Foreskin keratinocyte (primary cell): ENCODE measurements at places on chromosomes 11 and 22. TPM values are rescaled to one million over a fixed set of nuclear protein-coding genes. Genes with fewer than 3 reads are reported as not detected.

The KLHL35 gene
- polyA plus RNA-seq, result 0.23 and 1.2 TPM in 2 replicates

The DCDC1 gene
- not detected in 2 replicates for polyA plus RNA-seq

The CNTN5 gene
- not detected in 2 replicates for polyA plus RNA-seq

The C11orf65 gene
- 0.59 and 0.71 TPM in 2 replicates for polyA plus RNA-seq

The CD44 gene
- 489 and 531 TPM in 2 replicates for polyA plus RNA-seq

The DMC1 gene
- polyA plus RNA-seq, result 1.8 and 1.9 TPM in 2 replicates

The C11orf42 gene
- not detected in 2 replicates for polyA plus RNA-seq

The MS4A15 gene
- not detected in 2 replicates for polyA plus RNA-seq

The UCP3 gene
- polyA plus RNA-seq, result 0.12 and 0.26 TPM in 2 replicates

The MYOD1 gene
- polyA plus RNA-seq, result not detected in 2 replicates

The C1QTNF4 gene
- 0.27 and 0.37 TPM in 2 replicates for polyA plus RNA-seq

The OR5P2 gene
- not detected in 2 replicates for polyA plus RNA-seq

The SAA1 gene
- polyA plus RNA-seq, result 10.3 and 39.1 TPM in 2 replicates

The SCN3B gene
- 0.01 TPM in 2 replicates for polyA plus RNA-seq

The SCARF2 gene
- 0.17 and 0.25 TPM in 2 replicates for polyA plus RNA-seq

The TMEM132A gene
- 73.2 and 93.9 TPM in 2 replicates for polyA plus RNA-seq

DNA sequence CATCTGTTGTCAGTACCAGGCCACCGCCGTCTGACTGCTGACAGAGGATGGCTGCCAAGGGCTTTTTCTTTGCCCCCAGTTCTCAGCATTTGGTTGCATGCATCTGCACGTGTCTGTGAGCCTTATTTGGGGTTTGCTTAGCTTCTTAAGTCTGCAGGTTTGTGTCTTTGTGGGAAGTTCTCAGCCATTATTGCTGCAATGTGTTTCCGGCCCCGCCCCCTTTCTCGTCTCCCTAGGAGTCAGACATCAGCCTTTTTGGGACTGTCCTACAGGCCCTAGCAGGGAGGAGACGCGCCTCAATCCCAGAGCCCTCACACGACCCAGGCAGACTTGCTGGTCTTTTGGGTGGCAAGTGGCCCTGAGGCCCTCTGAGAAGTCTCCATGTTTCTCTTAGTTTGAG is 8.0 kb downstream of the MOB2 start:
- DNase-seq, result no peak

GRCh38 chr11:18352581-18352980 is 30.2 kb downstream of the GTF2H1 start:
- DNase-seq, result peak; percentile 39

- DNase-seq, result no peak
Observed at GRCh38 chr22:43110444-43110926, at the start of gene BIK. BIK (plus strand) TSS chr22:43110750; CDS start chr22:43124023, 13,273 bp downstream.

GRCh38 chr22:28250036-28250695 is 331.1 kb upstream of the PITPNB start:
- no peak for DNase-seq

- no peak for DNase-seq
Observed at GRCh38 chr11:107669893-107670601, 41.8 kb downstream of the SLN start.

- DNase-seq, result peak; percentile 29
Observed at GRCh38 chr11:27886857-27887256, 186.6 kb upstream of the BDNF start.

DNA sequence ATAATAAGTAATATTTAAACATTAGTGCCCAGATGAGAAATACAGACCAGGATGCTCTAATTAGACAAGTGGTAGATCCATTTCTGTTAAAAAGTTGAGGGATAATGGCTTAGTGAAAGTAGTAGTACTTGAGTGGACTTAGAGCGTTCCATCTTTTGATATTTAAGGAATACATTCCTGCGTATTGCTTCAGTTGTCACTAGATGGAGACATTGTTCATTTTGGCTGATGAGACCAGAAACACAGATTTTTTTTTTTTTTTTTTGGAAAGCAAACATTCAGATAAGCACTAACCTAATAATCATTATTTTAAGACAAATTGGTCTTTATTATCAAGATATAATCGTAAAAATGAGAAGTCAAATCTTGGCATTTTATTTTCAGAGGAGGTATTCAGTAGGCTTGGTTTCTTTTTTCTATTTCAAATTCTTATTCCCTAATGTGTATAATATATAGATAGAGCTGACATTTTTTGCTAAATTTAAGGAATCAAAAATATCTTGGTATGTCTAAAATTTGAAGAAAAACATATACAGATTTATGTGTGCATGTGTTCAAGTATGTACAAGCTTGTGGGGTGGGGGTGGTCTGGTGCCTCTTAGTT is 92.9 kb downstream of the DYNC2H1 start:
- peak; percentile 9 for DNase-seq

- no peak for DNase-seq
Observed at GRCh38 chr11:120021391-120021953, 116.4 kb downstream of the TRIM29 start.

- DNase-seq, result no peak
Observed at GRCh38 chr22:45670981-45671782, 452 bp upstream of the ATXN10 start.

GRCh38 chr22:27850000-27850521 is 48.5 kb upstream of the MN1 start:
- DNase-seq, result no peak

GRCh38 chr11:116694815-116695590 is 77.8 kb downstream of the BUD13 start:
- no peak for DNase-seq

- no peak for DNase-seq
Observed at GRCh38 chr11:78857688-78858087, 283.0 kb upstream of the NARS2 start.

DNA sequence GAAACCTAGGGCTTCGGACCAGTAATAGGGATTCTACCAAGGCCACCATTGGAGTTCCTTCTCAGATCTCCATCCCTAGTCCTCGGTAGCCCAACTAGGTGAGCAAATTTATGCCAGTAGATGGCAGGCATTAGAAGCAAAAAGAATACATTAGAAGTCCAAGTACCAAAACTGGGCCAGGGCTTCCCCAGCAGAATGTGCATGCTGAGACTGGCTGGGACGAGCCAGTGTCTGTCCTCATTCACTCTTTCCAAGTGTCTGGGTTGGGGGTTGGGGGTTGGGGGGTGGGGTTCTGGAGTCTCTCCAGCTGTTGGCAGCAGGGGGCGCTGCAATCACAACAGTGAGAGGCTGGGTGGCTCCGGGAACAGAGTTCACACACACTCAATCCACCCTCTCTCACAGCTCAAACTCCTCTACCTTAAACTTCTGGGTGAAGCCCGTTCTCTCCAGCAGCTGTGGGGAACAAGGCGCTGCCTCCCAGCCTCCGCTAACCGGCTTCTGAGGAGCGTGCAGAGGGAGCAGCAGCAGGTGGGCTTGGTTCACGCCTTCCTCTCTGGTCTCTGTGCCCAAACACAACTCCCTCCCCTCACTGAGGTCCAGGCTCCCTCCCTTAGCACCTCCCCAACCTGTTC is 57.5 kb downstream of the BTG4 start:
- DNase-seq, result peak; percentile 55

DNA sequence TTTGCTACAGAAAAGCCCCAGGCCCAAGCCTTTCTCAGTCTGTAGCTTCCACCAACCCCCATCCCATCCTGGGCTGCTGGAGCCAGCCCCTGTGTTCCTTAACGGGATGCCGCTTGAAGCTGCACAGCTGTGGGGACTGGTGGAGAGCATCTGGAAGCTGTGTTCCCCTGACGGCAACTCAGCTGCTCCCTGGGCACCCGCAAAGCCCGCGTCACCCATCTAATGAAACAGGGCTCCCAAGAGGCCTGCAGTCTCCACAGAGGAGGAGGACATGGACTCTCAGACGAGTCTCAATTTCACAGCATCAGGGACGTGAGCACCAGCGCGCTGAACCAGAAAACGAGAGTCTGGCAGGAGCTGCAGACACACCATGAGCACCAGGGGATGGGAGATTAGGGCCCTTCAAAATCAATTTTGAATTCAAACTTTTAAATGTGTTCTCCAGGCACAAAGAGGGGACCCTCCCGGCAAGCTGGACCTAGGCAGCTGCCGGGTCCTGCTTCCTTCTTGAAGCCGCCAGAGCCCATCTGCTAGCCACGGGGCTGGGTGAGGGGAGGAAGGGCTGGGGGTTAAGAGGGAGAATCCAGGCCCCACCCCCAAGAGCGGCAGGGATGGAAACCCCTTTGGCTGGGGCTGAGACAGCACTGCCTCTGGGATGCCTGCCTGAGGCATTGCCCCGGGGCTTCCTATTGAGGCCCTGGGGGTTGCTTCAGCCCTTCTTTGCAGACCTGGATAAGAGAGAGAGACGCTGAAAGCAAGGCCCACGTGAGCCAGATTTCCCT is 21.0 kb downstream of the LMO1 start:
- DNase-seq, result no peak

DNA sequence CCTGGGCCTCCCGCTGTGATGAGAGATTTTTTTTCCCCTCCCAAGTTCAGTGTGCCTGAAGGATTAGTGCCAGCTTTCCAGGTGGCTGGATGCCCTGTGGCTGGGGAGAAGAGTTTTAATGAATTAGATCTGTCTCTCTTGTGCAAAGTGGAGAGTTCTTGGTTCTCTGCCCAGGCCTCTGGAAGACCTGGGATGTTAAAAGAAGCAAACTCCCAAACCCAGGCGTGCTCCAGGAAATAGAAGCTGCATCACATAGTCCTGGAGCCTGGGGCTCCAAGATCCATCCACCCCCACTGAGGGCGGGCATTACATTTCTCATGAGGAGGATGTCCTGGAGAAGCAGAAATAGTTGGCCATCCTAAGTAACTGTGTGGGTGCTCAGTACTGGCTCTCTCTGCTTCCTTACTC is 30.6 kb downstream of the SDHAF2 start:
- no peak for DNase-seq

DNA sequence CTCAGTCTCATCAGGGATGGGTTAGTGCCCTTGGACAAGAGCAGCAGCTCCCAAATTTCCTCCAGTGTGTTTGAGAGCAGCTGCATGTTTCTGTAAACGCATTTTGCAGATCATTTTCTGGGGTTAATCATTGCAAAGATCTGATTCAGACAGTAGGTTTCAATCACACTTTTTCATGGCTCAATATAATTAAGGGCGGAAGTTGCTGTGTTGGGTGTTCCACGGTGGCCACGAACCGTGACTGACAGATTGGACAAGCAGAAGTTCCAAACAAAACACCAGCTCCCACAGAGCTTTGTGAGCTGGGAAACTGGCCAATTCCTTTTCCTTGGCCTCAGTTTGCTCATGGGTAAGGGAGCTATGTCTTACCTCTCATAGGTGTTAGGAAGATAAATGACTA is 8.4 kb upstream of the RASSF10 start:
- no peak for DNase-seq

- DNase-seq, result no peak
Observed at GRCh38 chr11:9569588-9570164, 3.8 kb upstream of the WEE1 start.

DNA sequence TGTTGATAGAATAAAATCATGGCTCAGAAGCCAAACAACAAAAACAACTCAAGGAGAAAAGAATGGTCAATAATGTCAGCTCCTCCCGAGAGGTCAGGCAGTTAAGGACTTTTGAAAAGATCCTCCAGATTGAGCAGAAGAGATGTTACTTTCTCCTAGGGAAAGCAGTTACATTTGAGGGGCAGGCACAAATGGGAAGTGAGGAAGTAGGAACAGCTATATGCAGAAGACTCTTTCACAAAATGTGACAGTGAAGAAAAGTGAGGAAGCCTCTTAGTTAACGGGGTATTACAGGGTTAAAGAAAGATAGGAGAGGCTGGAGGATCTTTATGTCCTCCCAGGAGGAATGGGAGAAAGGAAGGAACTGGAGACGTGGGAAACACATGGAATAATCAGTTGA is 3.4 kb downstream of the DCHS1 start:
- no peak for DNase-seq

DNA sequence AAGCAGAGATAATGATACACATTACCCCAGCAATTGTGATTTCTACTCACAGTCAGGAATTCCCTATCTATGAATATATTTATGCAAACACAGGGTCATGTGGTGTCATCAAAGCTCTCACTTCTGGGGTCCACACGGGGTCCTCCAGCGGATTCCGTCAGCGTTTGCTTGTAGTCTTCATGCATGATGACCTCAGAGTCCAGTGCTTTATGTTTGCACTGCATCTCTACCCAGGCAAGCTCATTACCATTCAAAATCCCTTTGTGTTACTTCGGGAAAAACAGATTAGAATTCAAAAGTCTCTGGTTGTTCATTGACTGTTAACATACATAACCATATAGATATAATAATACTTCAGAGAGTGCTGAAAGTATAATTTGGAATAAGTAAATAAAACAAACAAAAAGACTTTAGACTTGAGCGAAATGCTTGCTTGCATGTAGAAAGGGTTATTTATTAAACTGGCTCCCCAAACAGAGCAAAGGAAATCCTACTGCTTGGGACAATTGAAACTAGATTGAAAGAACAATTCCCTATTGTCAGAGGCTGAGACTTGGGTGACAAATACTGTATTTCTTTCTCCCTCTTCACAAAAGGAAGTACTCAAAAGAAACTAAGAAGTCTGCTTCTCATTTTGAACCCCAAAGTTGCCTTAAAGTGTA is 423.1 kb downstream of the ETS1 start:
- no peak for DNase-seq

DNA sequence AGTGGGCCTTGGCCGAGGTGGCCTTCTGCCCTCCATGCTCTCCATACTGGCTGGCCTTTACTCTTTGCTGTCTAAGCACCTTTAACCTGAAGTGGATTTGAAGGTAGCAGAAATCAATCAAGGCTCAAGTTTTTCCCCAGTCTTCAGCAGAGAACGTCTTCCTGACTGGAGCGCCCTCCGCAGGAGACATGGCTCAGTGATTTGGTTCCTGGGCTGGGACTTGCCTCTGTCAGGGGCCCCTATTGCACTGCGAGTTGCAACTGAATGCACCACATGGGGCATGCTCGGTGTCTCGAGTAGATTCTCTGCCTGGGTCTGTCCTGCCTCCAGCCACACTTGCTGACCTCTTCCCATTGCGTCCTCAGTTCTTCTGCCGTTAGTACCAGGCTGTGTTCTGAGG is 79.6 kb downstream of the BMAL1 start:
- DNase-seq, result no peak

- DNase-seq, result peak; percentile 91
Observed at GRCh38 chr11:94781837-94782236, 13.7 kb downstream of the AMOTL1 start.

- DNase-seq, result no peak
Observed at GRCh38 chr11:107439586-107440167, 17.9 kb downstream of the CWF19L2 start.
